ENCODE measurements at places on chromosomes 7 and 10. TPM values are rescaled to one million over a fixed set of nuclear protein-coding genes. Genes with fewer than 3 reads are reported as not detected.

DNA sequence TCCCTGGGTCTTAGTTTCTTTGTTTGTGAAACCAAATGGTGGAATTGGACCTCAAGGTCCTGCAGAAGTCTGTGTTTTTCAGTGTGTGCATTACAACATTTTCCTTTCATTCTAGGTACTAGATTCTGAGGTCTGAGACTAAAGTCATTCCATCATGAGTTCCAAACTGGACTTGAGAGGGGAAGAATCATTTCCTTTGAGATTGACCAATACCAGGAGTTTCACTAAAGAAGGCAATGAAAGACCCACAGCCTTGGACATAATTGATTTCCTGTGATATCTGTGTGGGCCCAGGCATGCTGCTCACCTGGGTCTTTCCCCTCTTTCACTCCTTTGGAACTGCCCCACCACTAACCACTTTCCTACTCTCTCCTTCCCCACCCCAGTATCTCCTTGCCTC is 18.2 kb downstream of the TAS2R41 start:
- no peak overlapping the region for H3K27ac ChIP-seq
- no peak overlapping the region for H3K4me3 ChIP-seq
- no peaks in the 10 kb centered on the region for H3K36me3 ChIP-seq
- no peaks in the 10 kb centered on the region for H3K27me3 ChIP-seq

GRCh38 chr10:119575506-119575905 is 21.3 kb downstream of the TIAL1 start:
- DNase-seq, result no peak
- H3K36me3 ChIP-seq, result peaks cover 32% of the 10 kb centered on the region
- no peaks in the 10 kb centered on the region for H3K27me3 ChIP-seq
- no peak overlapping the region for H3K27ac ChIP-seq
- H3K4me3 ChIP-seq, result no peak overlapping the region
- H3K4me1 ChIP-seq, result no peaks in the 10 kb centered on the region

DNA sequence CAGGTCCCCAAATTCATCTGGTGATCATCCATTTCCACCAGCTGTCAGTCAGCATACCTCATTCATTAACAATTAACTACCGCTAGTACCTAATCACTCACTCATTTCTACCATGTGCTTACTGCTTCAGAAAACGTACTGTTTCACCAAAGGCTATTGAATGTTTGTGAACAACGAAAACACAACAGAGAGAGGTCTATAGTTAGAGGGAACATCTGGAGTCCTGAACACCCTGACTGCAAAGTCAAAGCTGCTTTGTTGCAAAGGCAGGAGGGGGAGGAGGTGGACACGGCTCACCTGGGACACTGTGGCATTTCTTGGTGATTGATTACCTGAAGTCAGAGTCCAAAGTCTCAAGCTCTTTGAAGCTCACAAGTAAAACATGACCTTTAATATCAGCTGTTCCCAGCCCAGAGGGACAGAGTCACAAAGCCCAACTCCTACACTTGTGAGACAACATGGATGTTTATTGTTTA is 342.3 kb upstream of the ADARB2 start:
- no peaks in the 10 kb centered on the region for H3K36me3 ChIP-seq
- DNase-seq, result no peak
- no peak overlapping the region for H3K4me3 ChIP-seq

- no peaks in the 10 kb centered on the region for H3K36me3 ChIP-seq
- H3K4me1 ChIP-seq, result no peaks in the 10 kb centered on the region
- H3K27ac ChIP-seq, result no peak overlapping the region
Observed at GRCh38 chr10:8238986-8239385, 184.5 kb downstream of the GATA3 start.

DNA sequence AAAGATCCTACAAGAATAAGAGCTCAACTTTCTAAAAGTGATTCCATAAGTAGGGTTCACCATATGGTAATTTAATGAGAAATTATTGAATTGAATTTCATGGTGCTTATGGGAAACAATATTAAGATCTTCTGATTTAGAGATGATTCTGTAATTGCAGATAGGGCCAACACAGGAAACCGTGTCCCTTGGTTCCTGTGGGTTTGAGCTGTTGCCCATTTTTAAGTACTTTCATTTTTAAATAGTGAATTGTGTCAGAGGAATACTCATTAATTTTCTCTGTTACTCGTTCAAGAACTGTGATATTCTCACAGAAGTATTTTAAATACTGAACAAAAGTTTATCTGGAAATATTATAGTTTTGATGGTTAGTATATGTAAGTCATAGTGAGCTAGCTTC is 129.2 kb downstream of the SRI start:
- H3K27ac ChIP-seq, result no peak overlapping the region
- no peak overlapping the region for H3K4me3 ChIP-seq
- peaks cover 2% of the 10 kb centered on the region for H3K4me1 ChIP-seq
- no peak for DNase-seq

APBB1IP gene
- 1.6 TPM for total RNA-seq

SPRN gene
- total RNA-seq, result 0.53 TPM

RGS10 gene
- 47.6 TPM for total RNA-seq

NUTM2E gene
- total RNA-seq, result 0.35 TPM

RAMP3 gene
- total RNA-seq, result 6.2 TPM

TMEM213 gene
- total RNA-seq, result not detected

CPA4 gene
- total RNA-seq, result 2.0 TPM

CTAGE15 gene
- 0.13 TPM for total RNA-seq

Measured in muscle of leg (tissue), 16 donors.